ENCODE measurements at places on chromosomes 6 and 20.

DNA sequence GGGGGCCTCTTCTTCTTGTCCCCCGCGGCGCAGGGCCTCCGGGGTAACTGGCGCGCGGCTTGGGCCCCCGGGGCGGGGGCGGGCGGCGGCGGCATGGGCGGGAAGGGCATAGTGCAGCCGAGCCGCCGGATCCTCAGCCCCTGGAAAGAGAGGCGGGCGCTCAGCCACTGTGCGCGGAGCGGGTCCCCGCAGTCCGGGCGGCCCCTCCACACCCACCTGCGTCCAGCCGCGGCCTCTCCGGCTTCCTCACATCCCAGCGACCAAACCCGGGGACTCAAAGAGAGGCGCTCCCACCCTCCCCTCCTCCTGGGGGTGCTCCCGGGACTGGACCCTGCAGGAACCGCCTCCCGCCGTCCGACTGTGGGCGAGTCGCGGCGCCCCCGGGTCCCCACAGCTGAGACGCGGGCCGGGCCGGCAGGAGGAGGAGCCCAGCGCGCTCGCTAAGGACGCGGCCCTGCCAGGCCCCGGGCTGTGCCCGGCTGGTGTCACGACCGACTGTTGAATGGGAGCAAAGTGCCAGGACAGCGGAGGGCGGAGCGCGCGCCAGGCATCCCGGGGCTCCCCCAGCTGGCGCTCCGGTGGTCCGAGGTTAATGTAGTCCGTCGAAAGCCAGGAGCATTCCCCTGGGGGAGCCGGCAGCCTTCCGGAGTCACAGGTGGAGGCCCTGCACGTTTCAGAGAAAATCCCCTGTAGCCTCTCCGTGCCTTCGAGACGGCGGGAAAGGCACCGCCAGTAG, at the start of gene PRR18:
TSS of gene PRR18 (minus strand) at position 360 of the 736 bp plus-strand sequence. CDS start at position 110, 250 bp downstream.
- peaks cover 65% of the 10 kb centered on the region for H3K27me3 ChIP-seq
- no peak for DNase-seq
- H3K27ac ChIP-seq = no peak within 1 kb of the TSS
- H3K4me3 ChIP-seq = no peak within 1 kb of the TSS
- H3K36me3 ChIP-seq = no peaks in the 10 kb centered on the region

- no peaks in the 10 kb centered on the region for H3K27me3 ChIP-seq
- peaks cover 9% of the 10 kb centered on the region for H3K36me3 ChIP-seq
- DNase-seq = no peak
- peaks cover 34% of the 10 kb centered on the region for H3K4me1 ChIP-seq
- no peak overlapping the region for H3K4me3 ChIP-seq
- no peak overlapping the region for H3K27ac ChIP-seq
Measured at GRCh38 chr6:138971601-138972000, 16.5 kb downstream of the REPS1 start.

DNA sequence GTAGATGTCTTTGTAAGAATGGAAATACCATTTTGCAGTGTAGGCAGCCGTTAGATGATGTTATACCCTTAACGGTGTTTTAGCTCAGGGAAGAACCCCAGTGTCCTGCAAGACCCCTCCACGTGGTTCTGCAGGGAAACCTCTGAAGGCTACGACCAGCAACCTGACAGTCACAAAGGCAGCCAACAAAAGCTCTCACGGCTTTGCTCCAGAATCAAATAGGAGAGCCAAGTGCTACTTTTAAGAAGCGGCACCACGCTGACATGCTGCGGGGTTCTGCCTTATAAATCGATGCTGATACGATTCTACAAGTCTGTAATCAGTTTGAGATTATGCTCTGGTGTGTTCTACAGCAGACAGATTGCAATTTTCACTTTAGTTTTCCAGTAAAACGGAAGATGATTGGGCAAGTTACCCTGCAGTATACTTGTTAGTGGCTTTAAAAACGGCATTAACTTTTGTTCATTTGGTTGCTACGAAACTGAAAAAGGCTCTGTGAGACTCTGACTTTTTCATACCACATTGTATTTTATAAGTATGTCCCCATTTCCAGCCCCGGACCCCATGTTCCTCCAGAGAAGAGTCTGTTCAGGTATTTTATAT, 312.9 kb downstream of the SAMD5 start:
- no peak overlapping the region for H3K27ac ChIP-seq
- H3K27me3 ChIP-seq = no peaks in the 10 kb centered on the region
- H3K4me3 ChIP-seq = no peak overlapping the region
- DNase-seq = no peak
- no peaks in the 10 kb centered on the region for H3K4me1 ChIP-seq

DNA sequence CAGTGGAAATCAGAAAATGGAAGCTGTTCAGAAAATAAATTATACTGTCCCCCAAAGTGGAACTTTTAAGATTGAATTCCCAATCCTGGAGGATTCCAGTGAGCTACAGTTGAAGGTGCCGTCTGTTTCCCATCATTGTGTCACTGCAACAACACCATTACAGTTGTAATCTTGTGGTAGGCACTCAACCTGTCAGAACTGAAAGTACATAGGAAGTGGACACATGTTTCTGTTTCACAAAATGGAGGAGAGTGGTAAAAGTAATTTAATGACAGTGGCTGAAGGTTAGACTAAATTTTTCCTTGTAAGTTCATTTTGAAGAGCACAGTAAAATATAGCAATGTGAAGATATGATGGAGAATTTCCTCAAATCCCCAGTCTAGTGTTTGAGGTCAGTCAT, 70.0 kb downstream of the CD109 start:
- no peak overlapping the region for H3K4me3 ChIP-seq
- H3K27me3 ChIP-seq = peaks cover 4% of the 10 kb centered on the region
- H3K36me3 ChIP-seq = peaks cover 17% of the 10 kb centered on the region
- H3K27ac ChIP-seq = no peak overlapping the region
- no peak for DNase-seq

DNA sequence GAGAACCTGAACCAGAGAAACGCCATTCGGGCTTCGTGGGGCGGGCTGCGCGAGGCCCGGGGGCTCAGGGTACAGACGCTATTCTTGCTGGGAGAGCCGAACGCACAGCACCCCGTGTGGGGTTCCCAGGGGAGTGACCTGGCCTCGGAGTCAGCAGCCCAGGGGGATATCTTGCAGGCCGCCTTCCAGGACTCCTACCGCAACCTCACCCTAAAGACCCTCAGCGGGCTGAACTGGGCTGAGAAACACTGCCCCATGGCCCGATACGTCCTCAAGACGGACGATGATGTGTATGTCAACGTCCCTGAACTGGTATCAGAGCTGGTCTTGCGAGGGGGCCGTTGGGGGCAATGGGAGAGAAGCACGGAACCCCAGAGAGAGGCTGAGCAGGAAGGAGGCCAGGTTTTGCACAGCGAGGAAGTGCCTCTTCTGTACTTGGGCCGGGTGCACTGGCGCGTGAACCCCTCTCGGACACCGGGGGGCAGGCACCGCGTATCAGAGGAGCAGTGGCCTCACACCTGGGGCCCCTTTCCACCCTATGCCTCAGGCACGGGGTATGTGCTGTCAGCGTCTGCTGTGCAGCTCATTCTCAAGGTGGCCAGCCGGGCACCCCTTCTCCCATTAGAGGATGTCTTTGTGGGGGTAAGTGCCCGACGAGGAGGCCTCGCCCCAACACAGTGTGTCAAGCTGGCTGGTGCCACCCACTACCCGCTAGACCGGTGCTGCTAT, 904 bp downstream of the B3GALT4 start:
- H3K4me1 ChIP-seq = peaks cover 56% of the 10 kb centered on the region
- H3K36me3 ChIP-seq = peaks cover 47% of the 10 kb centered on the region

DNA sequence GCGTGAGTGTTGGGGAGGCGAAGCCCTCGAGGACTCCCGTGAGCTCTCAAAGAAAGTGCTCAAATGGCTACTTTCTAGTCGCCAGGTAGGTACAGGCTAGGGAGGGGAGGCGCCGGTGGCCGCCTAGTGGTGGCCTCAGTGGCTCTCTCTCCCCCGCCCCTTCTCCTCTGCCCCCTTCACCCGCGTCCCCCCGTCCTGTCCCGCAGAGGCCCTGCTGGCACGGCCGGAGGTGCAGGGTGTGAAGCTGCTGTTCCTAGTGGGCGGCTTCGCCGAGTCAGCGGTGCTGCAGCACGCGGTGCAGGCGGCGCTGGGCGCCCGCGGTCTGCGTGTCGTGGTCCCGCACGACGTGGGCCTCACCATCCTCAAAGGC, 16.3 kb downstream of the ADISSP start:
- H3K4me3 ChIP-seq = no peak overlapping the region
- H3K36me3 ChIP-seq = no peaks in the 10 kb centered on the region
- DNase-seq = no peak
- peaks cover 7% of the 10 kb centered on the region for H3K27me3 ChIP-seq
- no peak overlapping the region for H3K27ac ChIP-seq

GRCh38 chr6:95879856-95880255, 135.9 kb upstream of the FUT9 start:
- H3K36me3 ChIP-seq = no peaks in the 10 kb centered on the region
- no peak for DNase-seq
- no peaks in the 10 kb centered on the region for H3K4me1 ChIP-seq
- no peak overlapping the region for H3K27ac ChIP-seq
- H3K4me3 ChIP-seq = no peak overlapping the region
- no peaks in the 10 kb centered on the region for H3K27me3 ChIP-seq
